ENCODE measurements at places on chromosomes 4 and X.

- no peak for DNase-seq
Measured at GRCh38 chr4:94715726-94716125, 42.0 kb upstream of the BMPR1B start.

DNA sequence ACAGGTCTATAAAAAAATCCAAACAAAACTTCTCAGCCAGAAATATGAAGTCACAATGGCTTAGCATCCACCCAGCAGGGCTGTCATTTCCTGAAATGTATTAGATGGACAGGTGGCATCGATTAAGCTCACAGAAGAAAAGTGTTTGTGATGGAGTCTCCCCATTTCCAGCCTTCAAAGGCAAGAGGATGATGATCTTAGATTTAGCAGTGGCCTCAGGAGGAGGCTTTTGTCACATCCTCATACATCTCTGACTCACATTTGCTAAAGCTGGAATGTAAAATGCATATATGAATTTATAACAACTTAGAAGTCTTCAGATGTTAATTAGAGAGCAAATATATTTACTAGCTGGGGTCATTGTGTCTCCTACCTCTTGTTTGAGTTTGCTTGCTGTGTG lies 441.9 kb downstream of the SPRY1 start:
- DNase-seq, result no peak

DNA sequence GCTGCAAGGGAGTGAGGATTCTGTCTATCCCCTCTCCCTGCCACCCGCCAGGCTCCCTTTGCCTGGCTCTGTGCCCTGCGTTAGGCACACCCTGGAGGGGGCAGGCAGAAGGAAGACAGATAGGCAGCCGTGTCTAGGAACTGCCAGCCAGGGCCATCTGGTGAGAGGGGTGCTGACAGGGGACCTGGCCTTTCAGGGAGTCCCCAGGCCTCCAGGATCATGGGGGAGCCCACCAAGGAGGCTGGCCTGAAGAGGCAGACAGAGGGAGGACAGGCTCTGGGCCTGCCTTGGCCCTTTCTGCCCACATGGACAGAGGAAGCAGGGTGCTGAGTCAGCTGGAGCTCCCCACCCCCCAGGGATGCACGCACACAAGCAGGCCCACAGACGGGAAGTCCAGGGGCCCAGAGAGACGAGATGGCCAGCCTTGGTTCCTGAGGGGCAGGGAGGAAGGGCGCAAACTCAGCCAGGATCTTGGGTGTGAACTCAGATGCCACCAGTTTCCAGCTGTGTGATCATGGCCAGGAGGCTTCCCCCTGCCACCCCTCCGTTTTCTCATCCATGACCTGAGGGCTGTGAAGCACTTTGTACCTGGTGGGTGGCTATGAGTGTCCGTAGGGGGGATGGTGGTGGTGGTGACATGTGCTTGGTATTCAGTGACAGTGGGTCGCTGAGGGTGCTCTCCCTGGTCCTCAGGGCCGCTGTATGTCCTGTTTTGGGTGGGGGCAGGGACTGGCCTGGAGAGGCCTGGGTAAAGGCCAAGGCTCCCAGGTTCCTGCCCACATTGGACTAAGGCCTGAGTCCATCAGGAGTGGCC lies 1.8 kb downstream of the SH3BP2 start:
- DNase-seq, result peak; percentile 88

- no peak for DNase-seq
Measured at GRCh38 chr4:168119890-168120289, 27.6 kb downstream of the ANXA10 start.

- no peak for DNase-seq
Measured at GRCh38 chr4:80154545-80154933, 42.8 kb upstream of the PRDM8 start.

- DNase-seq, result no peak
Measured at GRCh38 chrX:84118769-84119168, 69.2 kb downstream of the RPS6KA6 start.

DNA sequence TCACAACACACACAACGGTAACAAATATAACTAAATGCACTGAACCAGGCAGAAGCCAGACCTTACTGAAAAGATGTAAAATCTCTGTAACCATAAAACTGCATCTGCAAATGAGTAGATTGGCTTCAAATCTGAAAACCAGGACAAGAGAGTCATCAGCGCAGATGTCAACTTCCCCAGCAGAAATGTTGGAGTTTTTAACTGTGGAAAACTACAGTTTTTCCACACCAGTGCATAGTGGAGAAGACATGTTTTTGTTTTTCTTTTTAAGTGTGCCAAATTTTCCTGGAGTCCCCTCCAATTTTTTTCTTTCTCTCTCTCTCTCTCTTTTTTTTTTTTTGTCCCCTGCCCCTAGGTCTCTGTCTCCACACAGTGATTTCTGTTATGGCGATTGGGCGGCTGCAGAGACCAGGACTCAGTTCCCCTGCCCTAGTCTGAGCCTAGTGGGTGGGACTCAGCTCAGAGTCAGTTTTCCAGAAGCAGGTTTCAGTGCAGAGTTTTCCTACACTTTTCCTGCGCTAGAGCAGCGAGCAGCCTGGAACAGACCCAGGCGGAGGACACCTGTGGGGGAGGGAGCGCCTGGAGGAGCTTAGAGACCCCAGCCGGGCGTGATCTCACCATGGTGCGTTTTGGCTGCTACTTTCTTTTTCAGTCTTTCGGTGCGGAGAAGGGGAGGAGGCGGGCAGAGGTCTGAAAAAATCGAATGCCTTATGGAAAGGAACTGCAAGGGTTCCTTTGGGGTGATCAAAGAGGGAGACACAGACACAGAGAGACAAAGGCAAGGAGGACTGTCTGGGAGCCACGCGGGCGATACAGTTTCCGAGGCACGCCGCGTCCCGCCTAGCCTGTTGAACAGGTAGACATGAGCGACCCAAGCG lies at the start of gene GUCY1A1:
GUCY1A1 (plus strand) TSS at position 505 of the 878 bp plus-strand sequence. CDS start 30,020 bp downstream, outside the sequence.
- DNase-seq, result peak; percentile 51

DNA sequence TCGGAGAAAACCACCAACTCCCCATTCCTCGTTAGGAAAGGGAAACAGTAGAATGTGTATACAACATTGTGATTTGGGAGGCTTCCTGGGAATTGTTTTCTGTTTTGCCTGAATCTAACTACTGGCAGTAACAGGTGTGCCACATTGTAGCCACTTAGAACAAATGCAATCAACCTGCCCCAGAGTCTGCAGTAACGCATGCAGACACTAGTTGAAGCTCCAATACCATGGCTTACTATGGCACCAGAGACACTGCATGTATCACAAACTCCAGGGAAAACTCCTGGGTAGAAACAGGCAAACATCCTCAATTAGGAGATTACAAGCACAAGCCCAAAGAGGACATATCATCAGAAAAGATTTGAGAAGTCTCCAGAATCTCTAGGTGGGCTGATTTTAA lies 154.2 kb upstream of the NEIL3 start:
- DNase-seq, result no peak

DNA sequence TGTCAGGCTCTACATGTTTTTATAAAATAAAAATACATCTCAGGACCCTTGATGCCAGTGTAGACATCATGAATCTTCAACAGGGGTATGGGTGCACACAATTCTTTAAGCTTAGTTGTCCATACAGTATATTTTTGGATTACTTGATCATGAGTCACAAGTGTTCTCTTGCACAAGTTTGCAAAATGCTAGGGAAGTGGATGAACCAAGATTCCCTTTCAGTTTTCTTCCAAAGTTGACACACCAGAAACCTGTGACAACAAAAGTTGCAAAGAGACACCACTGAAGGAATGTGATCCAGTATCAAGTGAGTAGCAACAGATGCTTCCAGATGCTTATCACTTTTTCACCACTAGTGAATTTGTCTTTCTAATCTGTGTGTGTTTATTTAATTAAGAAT lies 1021.2 kb downstream of the PCDH7 start:
- DNase-seq, result no peak

DNA sequence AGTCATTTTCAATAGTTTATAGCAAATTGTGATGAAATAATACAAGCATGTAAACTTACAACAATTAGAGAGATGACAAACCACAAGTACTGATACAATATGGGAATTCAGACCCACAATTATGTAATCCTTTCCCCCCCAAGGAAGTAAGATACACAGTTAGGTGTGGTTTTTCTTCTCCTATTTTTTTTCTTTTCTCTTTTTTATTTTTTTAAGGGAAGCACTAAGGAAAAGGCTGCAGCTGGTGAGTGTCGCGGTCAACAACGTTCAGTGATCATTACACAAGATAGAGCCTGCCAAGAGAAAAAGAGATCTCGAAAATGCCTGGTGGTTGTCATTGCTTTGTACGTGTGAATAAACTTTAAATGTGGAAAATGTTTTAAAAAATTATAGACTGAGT lies 9.8 kb downstream of the NDNF start:
- no peak for DNase-seq

DNA sequence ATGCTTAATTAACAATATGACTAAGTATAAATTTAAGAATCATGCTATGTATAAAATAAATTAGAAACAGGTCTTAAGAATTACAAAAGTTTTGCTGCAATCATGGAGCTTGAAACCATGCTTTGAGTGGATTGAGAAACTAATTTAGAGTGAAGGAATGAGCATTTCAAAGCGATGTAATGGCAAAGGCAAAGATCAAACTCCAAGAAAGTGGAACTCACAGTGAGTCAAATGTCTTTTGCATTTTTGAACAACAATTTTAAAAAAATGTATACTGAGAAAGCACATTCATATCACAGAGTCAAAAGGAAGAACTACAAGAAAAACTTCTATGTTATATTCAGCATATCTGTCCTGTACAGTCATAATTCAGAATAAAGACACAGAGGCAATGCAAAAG lies 6.6 kb downstream of the GPRIN3 start:
- DNase-seq, result no peak

DNA sequence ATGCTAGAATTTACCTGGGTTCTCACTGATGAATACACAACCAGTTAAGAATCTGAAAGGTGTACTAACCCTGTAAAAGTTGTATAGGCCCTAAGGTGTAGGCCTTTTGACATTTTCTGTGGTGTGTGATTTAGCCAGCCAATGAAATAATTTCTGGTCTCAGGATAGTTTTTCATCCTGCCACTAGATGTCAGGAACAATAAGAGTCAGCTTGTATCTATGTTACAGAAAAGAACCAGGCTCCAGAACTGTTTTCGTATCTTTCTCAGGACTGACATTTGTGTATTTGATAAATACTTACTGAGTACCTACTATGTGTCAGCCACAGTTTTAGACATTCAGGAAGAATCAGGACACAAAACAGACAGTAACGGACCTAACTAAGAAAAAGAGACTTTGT lies 673.6 kb upstream of the TENM3 start:
- DNase-seq, result no peak

DNA sequence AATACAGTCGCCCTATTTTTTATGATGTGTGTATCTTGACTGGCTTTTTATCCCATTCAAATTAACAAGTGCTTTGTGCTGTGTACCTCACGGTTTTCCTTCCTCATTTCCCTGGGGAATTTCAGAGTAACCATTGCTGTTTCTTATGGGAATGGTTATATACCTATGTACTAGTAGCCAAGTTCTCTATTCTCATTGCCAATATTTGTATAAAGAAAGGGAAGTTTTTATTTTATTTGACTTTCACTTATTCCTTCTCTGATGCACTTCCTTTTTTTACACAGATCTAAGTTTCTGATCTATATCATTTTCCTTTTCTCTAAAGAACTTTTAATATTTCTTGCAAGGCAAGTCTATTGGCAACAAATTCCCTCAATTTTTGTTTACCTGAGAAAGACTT lies 181.3 kb downstream of the SOWAHB start:
- DNase-seq, result no peak

DNA sequence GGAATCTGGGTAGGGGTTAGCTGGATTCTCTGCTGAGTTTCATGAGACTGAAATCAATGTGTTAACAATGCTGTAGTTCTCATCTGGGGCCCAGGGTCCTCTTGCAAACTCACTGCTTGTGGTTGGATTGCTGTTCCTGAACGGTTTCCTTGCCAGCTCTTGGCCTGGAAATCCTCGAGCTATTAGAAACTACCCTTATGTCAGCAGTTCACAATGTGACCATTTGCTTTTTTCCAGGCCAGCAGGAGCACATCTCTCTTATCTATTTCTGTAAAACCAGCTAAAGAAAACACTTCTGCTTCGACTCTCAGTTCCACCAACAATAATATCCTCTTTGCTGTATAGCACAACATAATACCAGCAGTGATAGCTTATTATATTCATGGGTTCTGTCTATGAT lies 140.1 kb upstream of the TRAM1L1 start:
- no peak for DNase-seq

DNA sequence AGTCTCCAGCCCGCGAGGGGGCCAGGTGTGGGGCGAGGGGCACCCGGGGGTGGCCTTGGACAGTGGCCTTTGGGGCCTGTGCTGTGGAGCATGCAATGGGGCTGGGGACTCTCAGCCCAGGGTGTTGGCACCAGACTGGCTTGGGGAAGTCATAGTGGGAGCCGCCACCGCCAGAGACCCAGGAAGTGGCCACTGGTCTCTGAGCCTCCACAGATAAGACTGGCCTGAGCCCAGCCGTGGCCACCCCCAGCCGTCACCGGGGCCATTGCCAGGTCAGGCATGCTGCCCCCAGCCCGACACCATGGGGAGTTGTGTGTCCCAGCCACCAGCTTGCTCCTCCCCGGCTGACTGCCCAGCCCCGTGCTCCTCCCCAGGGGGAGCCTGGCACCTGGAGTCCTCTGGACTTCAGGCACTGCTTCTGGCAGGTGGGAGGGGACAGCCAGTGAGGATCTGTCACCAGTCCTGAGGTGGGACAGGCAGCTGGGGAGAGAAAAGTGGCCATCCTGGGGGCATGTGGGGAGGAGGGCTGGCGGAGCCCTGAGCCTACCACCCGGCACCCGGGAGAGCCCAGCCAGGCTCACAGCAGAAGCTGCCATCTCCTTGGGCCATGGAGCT lies 32.5 kb downstream of the TACC3 start:
- no peak for DNase-seq

GRCh38 chr4:74805601-74806000 lies 11.3 kb upstream of the BTC start:
- no peak for DNase-seq

- no peak for DNase-seq
Measured at GRCh38 chr4:13980317-13981310, 353.1 kb upstream of the BOD1L1 start.

DNA sequence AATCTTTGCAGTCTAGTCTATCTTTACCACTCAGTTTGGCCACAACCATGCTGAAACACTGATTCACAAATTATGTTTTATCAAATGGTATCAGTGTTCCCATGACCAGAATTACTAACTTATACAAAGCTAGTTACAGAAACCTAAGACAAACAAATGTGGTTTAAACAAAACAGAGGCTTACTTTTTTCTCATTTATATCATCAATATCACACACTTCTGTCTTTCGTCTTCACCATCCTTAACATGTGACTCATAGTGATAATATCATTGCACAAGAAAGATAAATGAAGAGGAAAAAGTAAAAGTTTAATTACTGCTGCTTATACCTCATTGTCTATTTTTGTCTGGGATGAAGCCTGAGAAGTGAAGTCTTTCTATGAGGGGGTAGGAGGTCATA lies 406.6 kb downstream of the PCDH10 start:
- DNase-seq, result no peak

DNA sequence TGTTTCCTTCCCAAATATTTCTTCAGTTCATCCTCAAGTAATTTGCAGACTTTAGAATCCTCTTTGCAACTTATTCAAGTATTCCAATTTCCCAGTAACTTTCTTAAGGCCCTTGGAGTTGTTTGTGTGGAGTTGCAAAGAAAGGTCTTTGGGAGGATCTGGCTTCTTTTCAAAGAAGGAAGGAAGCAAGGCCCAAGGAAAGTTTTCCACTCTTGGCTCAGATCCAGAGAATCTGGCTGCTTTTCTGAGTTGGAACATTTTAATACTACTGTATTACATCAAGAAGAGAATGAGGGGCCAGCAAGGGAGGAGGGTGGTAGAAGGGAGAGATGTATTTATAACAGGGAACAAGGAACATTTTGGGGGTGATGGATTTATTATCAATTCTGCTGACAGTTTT lies 10.5 kb downstream of the CDX4 start:
- no peak for DNase-seq
